ENCODE measurements at places on chromosomes 5 and 9.

DNA sequence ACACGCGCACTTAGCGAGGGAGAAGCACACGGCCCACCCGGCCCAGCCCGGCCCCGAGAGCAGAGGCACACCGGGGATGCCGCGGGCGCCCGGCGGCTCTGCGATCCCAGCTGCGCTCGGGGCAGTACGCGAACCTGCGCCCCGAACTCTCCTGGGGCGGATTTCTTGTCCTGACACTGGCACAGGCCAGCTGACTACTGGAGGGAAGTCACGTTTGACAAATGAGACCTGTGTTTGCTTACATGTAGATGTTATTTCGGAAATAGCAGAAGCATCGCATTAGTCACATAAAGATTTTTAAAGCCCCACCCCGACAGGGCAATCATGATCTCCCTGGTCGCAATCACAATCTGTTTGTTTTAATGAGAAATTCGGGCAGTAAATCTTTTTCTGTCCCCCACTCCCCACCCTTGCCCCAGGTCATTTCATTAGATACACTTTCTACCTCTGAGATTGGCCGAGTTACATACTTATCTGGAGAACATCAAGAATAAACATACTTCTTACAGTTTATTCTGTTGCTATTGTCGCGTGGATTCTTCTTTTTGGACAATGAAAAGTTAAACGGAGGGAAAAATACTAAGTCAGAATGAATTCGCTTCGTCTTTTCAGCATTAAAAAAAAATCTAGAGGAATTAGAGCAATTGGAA lies 518.9 kb downstream of the CTNND2 start:
- peak; percentile 46 for DNase-seq

GRCh38 chr5:18772475-18772874 lies 1138.2 kb downstream of the TAF11L14 start:
- peak; percentile 88 for DNase-seq

GRCh38 chr5:73129143-73129542 lies 8.8 kb downstream of the TMEM171 start:
- DNase-seq: no peak

DNA sequence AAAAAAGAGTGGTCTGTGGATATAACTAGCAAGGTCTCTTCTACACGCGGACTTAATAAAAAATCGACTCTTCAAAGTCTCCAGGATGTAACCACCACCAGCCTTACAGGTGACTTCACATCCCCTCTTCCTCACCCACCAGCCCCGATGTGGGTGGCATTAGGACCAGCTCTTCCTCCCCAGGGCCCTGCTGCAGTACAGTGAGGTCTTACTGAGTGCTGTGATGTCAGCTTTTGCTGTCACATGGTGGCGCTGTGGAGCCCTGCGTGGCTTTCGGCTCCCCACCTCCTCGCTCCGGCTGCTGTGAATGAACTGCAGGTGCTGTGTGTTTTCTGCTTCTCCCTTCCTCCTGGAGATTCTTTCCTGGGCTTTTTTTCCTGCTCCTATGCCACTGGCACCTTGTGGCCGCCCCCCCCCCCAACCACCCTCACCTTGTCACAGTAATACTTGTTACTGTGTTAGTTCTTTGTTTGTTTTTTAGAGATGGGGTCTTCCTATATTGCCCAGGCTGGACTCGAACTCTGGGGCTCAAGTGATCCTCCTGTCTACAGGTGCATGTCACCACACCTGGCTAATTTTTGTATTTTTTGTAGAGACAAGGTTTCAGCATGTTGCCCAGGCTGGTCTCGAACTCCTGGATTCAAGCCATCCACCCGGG lies 15.8 kb upstream of the RAPGEF1 start:
- DNase-seq: peak; percentile 77

- peak; percentile 23 for DNase-seq
Observed at GRCh38 chr5:135193213-135194125, 159.4 kb upstream of the PITX1 start.

GRCh38 chr5:147780924-147781573 lies 1.5 kb downstream of the JAKMIP2 start:
- no peak for DNase-seq

- no peak for DNase-seq
Observed at GRCh38 chr9:33277484-33277883, 12.6 kb downstream of the CHMP5 start.

DNA sequence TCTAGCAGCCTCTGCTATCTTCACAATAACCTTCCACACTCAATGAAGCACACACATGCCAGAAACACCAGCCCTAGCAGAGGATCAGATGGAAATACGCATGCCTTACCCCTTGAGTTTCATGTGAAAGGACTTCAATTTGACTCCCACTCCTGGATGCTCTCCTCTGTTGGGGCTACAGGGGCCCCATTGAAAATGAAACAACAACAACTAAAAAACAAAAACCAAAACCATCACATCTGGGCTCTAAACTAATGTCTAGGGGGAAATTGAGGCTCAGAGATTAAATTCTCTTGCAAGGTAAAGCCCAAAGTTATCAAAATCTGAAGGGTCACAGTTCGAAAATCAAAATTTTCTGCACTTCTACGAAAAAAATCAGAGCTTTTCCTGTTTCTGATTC lies 7.9 kb upstream of the RFESD start:
- DNase-seq: no peak

GRCh38 chr5:139668064-139668880 lies 20.1 kb downstream of the CXXC5 start:
- DNase-seq: peak; percentile 43

All from PC-3 (cell line).